ENCODE measurements at places on chromosomes 7 and 10.

- no peak for DNase-seq
Measured at GRCh38 chr7:3374239-3374638, 73.2 kb downstream of the SDK1 start.

- DNase-seq, result no peak
Measured at GRCh38 chr10:48605786-48606529, 1.1 kb upstream of the ARHGAP22 start.

- no peak for DNase-seq
Measured at GRCh38 chr7:25678215-25678614, 449.9 kb upstream of the NPVF start.

- peak; percentile 65 for DNase-seq
Measured at GRCh38 chr7:105402221-105403095, 13.7 kb upstream of the SRPK2 start.

DNA sequence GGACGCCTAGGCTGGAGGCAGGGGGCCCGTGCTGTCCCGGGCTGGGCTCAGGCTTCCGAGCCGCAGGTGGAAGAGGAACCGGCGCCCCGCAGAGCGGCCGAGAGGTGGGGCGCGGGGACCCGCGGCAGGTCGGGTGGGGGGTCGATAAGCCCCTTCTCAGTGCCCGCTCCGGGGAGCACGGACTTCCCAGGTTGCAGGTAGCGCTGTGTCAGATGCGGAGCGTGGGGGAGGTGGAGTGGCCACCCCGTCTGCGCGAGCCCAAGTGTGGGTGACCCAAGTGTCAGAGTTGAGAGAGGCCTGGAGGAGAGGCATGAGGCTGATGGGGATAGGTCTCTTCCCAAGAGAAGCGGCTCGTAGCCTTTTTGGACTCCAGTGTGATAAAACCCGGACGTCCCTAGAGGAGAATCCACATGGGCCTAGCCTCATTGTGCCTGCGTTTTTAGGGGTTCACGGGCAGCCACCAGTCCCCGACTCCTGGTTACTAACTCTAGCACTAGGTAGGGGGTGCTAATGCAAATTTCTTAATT lies 580 bp downstream of the EEPD1 start:
- no peak for DNase-seq

DNA sequence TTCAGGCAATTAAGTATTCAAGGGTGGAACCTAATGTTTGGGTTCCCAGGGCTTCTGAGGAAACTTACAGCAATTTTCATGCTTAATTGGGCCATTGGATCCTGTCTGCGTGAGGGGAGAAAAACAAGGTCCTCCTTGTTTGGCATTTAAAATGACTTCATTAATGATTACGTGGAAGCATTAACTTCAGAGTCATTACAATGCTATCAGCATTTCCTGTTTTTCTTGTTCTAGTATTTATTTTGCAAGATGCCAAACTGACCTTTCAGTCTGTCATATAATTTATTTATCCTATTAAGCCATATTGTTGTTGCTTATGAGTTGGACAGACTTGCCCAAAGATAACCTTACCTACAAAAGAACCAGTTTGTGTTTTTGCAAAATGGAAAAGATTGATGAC lies 324.1 kb upstream of the LRRN3 start:
- DNase-seq, result no peak

DNA sequence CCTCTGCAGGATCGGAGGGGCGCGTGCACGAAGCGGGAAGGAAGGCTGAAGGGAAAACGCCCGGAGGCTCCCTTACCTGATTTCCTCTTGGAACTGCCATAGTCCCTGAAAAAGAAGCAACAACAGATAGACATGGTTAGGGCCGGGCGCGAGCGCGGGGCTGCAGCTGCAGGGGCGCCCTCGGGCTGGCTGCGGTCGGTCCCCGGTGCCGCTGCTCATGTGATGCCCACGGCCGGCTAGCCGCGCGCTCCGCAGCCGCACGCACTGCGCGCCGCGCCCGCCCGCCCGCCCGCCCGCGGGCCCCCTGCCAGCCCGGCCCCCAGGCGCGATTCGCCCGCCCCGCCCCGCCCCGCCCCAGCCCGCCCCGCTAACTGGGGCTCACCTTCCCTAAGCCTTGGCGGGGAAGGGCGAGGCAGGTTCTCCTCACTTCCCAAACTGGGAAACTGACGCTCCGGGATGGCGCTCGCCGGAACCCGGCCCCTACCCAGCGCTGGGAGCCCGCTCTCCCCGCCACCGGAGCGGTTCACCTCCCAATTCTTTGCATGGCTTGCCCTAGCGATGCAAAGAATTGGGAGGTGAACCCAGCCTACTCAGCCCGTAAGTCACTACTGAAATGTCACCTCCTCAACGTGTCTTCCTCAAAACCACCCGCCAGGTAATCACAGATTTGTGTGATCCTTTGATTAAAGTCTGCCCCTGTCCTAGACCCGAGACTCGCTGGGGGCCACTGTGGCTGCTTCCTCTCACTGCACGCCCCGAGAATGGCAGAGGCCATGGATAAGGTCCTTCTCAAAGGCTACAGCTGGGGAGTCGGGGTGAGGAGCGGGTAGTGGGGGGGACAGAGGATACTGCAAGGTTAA lies 162.2 kb downstream of the SH3PXD2A start:
- no peak for DNase-seq

GRCh38 chr10:46255801-46256747 lies 30.7 kb upstream of the ANTXRL start:
- DNase-seq, result peak; percentile 5
